ENCODE measurements at places on chromosomes 6 and 20.

GRCh38 chr6:160358225-160359119 lies 10.3 kb downstream of the SLC22A3 start:
- H3K27ac ChIP-seq: no peak overlapping the region
- H3K4me3 ChIP-seq: no peak overlapping the region
- H3K4me1 ChIP-seq: no peaks in the 10 kb centered on the region

DNA sequence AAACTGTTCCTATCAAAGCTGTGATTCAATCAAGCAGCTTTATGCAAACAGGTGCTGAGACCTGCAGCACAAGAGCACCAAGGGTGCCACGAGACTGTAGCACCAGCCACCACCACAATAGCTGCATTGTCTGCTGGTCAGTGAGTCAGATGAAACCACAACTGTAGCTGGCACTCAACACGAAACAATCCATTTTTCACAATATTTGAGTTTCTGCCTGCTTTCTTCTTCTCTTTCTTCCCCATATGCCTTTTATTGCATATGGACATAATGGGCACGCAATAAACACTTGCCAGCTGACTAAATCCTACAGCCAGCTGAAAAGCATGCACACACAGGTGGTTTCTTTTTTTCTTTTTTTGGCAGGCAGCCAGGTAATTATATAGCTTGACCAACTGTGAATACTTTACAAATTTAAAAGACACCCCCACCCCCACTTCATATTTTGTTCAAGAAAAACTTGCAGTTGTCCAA lies 16.6 kb downstream of the SLC2A12 start:
- H3K27me3 ChIP-seq: peaks cover 5% of the 10 kb centered on the region
- no peaks in the 10 kb centered on the region for H3K36me3 ChIP-seq
- H3K4me1 ChIP-seq: no peaks in the 10 kb centered on the region
- no peak overlapping the region for H3K27ac ChIP-seq

GRCh38 chr6:19705606-19706005 lies 131.6 kb upstream of the ID4 start:
- H3K36me3 ChIP-seq: no peaks in the 10 kb centered on the region
- H3K4me1 ChIP-seq: no peaks in the 10 kb centered on the region
- no peak overlapping the region for H3K27ac ChIP-seq
- no peak overlapping the region for H3K4me3 ChIP-seq

DNA sequence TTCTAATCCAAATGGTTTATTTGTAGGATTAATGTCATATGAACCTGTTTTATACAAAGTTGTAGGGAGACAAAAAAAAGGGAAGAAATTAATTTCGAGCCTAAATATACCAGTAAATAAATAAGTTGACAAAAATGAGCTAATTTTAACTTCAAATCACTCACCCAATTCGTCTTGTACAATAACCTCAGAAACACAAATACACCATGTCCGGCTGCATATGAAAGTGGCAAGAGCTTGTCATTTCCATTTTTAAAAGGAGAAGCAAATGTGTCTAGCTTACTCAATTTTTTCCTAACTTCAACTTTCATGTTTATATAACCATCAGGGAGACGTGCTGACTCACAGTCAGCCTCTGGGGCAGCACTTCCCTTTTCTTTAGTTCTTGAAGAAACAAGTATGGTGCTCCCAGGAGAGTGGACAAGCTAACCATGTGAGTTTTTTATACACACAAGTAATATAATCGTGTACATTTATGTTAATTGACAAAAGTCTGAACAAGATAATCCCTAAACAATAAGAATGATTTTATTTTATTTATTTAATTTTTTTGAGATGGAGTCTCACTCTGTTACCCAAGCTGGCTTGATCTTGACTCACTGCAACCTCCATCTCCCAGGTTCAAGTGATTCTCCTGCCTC lies 55.5 kb upstream of the SGK1 start:
- peaks cover 21% of the 10 kb centered on the region for H3K4me1 ChIP-seq
- no peak overlapping the region for H3K4me3 ChIP-seq
- H3K27me3 ChIP-seq: no peaks in the 10 kb centered on the region
- H3K36me3 ChIP-seq: no peaks in the 10 kb centered on the region
- no peak overlapping the region for H3K27ac ChIP-seq

GRCh38 chr6:127933852-127934840 lies 33.3 kb upstream of the THEMIS start:
- no peak overlapping the region for H3K27ac ChIP-seq
- peaks cover 9% of the 10 kb centered on the region for H3K4me1 ChIP-seq
- H3K36me3 ChIP-seq: no peaks in the 10 kb centered on the region
- H3K4me3 ChIP-seq: no peak overlapping the region

GRCh38 chr6:142698751-142699150 lies 246.2 kb downstream of the HIVEP2 start:
- H3K36me3 ChIP-seq: no peaks in the 10 kb centered on the region
- no peaks in the 10 kb centered on the region for H3K27me3 ChIP-seq
- H3K4me1 ChIP-seq: no peaks in the 10 kb centered on the region
- H3K27ac ChIP-seq: no peak overlapping the region
- no peak overlapping the region for H3K4me3 ChIP-seq

GRCh38 chr6:111920578-111920977 lies 47.3 kb upstream of the FYN start:
- H3K4me1 ChIP-seq: peaks cover 49% of the 10 kb centered on the region
- H3K27ac ChIP-seq: no peak overlapping the region
- H3K36me3 ChIP-seq: no peaks in the 10 kb centered on the region
- no peak overlapping the region for H3K4me3 ChIP-seq
- no peaks in the 10 kb centered on the region for H3K27me3 ChIP-seq

GRCh38 chr20:7665376-7665775 lies 274.9 kb downstream of the HAO1 start:
- no peak overlapping the region for H3K27ac ChIP-seq
- no peaks in the 10 kb centered on the region for H3K4me1 ChIP-seq
- no peaks in the 10 kb centered on the region for H3K27me3 ChIP-seq
- no peak for DNase-seq

DNA sequence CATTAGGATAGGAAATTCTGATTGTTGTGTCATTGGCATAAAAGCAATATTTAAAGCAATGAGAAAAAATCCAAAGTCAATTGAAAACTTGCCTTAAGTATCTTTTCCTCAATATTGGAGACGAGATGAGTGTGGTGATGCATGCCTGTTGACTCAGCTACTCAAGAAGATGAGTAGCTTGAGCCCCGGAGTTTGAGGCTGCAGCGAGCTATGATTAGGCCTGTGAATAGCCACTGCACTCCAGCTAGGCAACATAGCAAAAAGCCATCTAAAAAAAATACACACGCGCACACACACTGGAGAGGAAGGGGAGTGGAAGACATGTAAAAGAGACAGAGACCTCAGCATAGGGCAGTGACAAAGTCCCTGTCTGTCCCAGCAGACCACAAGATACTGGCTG lies 9.7 kb upstream of the MARCKS start:
- no peak for DNase-seq
- H3K27me3 ChIP-seq: no peaks in the 10 kb centered on the region
- H3K27ac ChIP-seq: peak overlapping the region; percentile 30

DNA sequence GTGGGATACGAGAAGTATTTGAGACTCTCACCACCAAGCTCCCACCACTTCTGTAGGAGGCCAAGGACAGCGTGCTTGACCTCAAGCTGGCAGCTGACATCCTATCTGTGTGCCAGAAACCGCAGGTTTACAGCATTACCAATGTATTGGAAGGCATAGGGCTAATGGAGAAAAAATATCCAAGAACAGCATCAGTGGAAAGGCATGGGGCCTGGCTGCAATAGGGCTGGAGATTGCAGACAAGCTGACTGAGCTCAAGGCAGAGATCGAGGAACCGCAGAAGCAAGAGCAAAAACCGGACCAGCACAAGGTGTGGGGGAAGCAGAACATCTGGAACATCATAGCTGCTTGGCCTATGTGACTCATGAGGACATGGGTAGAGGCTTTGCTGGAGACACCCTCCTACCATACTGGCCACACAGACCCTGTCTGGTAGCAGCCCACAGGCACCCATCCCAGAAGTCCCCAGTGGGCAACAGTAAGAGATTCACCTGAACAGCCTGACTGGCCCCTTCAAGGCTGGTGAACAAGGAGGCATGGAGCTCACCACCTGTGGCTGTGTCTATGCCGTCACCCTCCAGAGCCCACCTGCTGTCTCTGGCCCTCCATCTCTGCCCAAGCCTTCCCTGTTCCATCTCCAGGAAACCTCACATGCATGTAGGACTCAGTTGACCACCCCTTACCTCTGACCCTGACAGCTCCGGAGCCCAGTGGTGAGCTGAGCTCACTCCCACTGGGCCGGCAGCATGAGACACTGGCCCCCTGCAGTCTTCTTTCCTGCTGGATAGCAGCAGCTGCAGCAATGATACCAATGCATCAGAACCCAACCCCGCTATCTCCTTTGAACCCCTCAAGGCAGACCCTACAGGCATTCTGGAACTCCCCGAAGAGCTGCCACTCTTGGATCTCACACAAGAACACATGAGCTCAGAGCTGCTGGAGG lies 171.1 kb downstream of the KIF6 start:
- peaks cover 6% of the 10 kb centered on the region for H3K27me3 ChIP-seq
- H3K4me3 ChIP-seq: no peak overlapping the region
- no peaks in the 10 kb centered on the region for H3K36me3 ChIP-seq
- H3K27ac ChIP-seq: no peak overlapping the region
- DNase-seq: no peak

DNA sequence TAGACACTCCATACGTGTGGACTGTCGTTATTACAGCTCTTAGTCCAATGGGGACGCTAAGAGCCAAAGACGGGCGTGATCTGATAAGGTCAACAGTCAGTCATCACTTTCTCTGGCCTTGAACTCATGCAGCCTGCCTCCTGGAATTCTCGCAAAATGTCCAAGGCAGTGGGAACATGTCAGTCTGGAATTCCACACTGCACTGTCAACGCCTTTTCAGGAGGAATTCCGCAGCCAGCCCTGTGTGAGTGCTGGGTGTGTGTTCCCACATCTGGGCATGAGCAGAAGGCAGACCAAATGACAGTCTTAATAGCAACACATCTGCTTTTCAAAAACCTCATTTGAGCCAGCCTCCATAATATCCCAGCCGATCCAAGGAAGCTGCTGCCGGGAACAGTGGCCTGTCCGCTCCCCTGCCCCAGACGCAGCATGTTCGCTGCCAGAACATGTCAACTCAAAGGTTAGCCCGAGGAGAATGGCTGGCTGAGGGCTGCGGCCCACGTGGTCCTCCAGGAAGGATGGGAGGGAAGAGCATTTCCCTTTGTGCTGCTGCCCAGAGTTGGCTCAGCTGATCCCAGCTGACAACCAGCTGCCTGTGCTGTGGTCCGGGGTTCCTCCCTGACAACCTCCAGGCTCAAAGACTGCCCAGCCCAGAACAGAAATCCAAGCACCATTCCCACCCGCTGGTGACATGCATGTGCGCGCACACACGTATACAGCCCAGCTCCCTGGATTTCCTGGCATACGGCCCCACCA lies 103.1 kb downstream of the SULF2 start:
- no peaks in the 10 kb centered on the region for H3K4me1 ChIP-seq
- no peak for DNase-seq
- H3K36me3 ChIP-seq: no peaks in the 10 kb centered on the region
- no peak overlapping the region for H3K4me3 ChIP-seq

DNA sequence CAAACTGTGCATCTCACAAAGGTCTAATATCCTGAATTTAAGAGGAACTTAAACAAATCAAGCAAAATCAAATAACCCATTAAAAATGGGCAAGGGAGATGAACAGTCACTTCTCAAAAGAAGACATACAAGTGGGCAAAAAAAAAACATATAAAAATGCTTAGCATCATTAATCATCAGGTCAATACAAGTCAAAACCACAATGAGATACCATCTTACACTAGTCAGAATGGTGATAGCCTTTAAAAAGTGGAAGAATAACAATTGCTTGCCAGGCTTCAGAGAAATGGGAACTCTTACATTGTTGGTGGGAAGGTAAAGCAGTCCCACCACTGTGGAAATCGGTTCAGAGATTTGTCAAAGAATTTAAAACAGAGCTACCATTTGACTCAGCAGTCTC lies 646.7 kb upstream of the PTCHD4 start:
- no peak overlapping the region for H3K27ac ChIP-seq
- H3K4me3 ChIP-seq: no peak overlapping the region
- DNase-seq: no peak

DNA sequence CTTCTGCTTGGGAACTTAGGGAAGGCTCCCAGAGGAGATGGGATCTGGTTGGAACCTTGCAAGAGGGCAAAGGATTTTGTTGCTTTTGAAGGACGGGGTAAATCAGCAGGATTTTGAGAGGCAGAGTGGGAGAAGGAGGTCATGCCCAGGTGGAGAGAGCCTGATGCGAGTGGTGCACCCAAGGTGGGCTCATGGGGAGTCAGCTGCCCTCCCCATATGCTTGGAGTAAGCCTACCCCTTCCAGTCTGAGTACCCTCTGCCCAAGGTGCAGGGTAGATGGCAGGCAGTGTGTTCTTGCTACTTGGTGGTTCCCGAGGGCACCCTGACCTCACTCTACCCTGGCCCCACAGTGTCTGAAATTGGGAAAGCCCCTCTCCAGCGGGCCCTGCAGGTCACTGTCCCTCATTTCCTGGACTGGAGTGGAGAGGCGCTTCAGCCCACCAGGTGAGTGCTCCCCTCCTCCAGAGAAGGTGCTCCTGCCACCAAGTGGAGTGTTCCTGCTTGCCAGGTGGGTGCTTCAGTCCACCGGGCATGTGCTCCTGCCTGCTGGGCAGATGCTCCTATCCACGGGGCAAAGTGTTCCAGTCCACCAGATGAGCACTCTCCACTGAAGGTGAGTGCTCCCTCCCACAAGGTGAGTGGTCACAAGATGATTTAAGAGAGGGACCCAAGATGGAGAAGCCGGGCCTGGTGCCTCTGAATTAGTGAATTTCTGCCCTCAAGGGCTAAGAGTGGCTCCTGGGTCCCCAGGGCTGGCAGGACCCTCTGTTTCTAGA lies 3.4 kb downstream of the BPIFB2 start:
- H3K27ac ChIP-seq: no peak overlapping the region
- H3K27me3 ChIP-seq: no peaks in the 10 kb centered on the region
- H3K4me3 ChIP-seq: no peak overlapping the region
- no peaks in the 10 kb centered on the region for H3K36me3 ChIP-seq
- no peak for DNase-seq
- no peaks in the 10 kb centered on the region for H3K4me1 ChIP-seq

GRCh38 chr6:151765444-151765886 lies 42.0 kb upstream of the ESR1 start:
- no peak overlapping the region for H3K4me3 ChIP-seq
- no peaks in the 10 kb centered on the region for H3K27me3 ChIP-seq
- no peaks in the 10 kb centered on the region for H3K36me3 ChIP-seq
- DNase-seq: peak; percentile 40

- peak overlapping the region; percentile 98 for H3K27ac ChIP-seq
- H3K27me3 ChIP-seq: no peaks in the 10 kb centered on the region
- H3K36me3 ChIP-seq: peaks cover 7% of the 10 kb centered on the region
Observed at GRCh38 chr6:109095835-109096084, 453 bp downstream of the CEP57L1 start.

DNA sequence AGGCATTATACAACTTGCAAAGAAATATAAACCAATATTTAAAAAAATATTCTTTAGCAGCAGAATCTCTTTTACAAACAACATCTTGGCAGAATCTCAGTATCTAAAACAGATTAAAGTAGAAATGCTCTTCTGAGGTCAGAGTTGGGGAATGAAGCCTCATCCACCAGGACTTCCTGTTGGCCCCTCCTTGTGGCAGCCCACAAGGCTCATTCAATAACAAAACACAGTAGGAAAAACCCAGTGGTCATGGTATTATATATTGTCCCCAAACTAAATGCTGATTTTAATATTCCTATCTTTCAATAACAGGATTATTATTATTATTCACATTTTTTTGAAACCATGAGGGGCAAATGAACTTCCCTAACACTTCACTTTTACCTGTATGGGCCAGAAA lies 368.6 kb downstream of the BTBD9 start:
- H3K4me1 ChIP-seq: no peaks in the 10 kb centered on the region
- H3K27ac ChIP-seq: no peak overlapping the region
- no peaks in the 10 kb centered on the region for H3K36me3 ChIP-seq
- no peak overlapping the region for H3K4me3 ChIP-seq
- no peaks in the 10 kb centered on the region for H3K27me3 ChIP-seq
